Activated CD8-positive, alpha-beta memory T cell treated with anti-CD3 and anti-CD28 coated beads for 48 hours (primary cell): ENCODE measurements at places on chromosomes 2 and 18.

DNA sequence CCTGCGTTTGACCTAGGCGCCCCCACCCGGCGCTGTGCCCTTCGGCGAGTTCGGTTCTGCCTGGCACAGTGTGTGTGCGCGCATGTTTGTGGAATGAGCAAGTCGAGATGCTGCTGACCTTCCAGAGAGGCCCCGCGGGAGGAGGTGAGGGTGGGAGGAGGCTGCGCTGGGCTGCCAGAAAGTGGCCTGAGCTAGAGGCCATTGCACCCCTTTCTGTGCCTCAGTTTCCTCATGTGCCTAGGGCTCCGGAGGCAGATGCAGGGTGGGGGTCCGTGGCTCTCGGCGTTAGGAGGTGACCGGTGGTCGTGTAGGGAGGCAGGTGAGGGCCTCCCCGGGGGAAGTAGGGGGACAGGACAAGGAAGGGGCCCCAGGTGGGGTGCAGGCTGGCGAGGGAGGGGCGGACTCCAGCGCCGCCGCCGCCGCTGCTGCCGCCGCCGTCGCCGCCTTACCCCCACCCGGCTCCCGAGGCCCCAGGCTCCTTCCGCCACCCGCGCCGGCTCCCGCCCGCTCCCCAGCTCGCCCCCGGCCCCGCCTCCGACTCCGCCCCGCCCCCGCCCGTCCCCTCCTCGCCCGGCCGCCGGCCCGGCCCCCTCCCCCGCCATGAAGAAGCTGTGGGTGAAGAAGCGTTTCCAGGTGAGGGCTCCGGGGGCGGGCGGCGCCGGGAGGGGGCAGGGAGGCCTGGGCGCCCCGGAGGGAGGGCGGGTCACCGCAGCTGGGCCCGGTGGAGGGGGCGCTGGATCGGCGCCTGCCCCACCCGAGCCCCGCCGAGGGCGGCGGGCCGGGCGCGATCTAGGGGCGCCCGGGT is 7.0 kb downstream of the SPEG start:
- no peak for DNase-seq

GRCh38 chr18:9737472-9738121 is 29.5 kb downstream of the RAB31 start:
- no peak for DNase-seq

GRCh38 chr2:3741867-3742602 is 38.7 kb downstream of the DCDC2C start:
- DNase-seq = no peak

- DNase-seq = no peak
These were observed at the start of gene CNTNAP5 for GRCh38 chr2:124025171-124025580. TSS of gene CNTNAP5 (plus strand) at chr2:124025287. CDS start at chr2:124025651, 364 bp downstream.

- DNase-seq = no peak
These were observed 28.0 kb downstream of the UBE2E3 start for GRCh38 chr2:181008407-181008806.

DNA sequence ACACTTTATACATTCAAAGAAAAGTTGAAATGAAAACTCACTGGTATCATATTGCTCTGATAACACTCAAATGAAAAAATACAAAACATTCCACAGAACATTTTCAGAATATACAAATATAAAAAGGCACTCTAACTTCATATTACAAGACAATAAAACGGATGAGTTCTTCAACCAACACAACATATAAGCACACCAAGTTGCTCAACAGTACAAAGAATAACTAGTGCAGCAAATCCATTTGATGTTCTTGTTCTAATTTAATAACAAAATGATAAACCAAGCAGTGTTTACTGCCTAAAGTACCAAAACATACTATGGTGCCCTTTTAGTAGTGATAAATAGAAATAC is 60.8 kb upstream of the PGAP1 start:
- no peak for DNase-seq

DNA sequence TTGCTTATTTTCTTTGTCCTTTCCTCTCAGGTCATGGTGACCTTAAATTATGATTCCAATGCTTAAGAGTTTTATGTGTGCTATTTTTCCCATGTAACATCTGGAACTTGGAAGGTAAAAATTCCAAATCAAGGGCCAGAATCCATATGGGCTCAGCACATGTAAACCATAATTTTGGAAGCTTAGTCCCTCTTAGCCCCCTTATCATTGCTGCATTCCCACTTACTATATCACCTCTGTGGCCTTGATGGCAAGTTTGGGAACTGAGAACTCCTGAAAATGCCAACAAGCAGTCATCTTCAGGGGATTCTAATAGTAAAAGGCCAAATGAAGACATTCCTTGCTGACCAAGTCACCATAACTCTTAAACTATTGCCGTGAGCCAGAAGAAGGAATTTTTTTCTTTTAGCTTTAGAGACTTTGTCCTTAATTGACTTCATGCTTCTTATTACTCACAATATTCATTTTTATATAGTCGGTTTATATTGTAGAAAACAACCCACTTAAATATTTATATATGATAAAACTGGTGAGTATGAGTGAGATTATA is 251.4 kb downstream of the SLC8A1 start:
- DNase-seq = no peak

GRCh38 chr2:64857581-64858471 is 131.4 kb upstream of the SLC1A4 start:
- no peak for DNase-seq

- DNase-seq = no peak
These were observed 65.6 kb downstream of the EMX1 start for GRCh38 chr2:72982781-72983499.

GRCh38 chr2:27306136-27306535 is 2.1 kb downstream of the UCN start:
- no peak for DNase-seq

DNA sequence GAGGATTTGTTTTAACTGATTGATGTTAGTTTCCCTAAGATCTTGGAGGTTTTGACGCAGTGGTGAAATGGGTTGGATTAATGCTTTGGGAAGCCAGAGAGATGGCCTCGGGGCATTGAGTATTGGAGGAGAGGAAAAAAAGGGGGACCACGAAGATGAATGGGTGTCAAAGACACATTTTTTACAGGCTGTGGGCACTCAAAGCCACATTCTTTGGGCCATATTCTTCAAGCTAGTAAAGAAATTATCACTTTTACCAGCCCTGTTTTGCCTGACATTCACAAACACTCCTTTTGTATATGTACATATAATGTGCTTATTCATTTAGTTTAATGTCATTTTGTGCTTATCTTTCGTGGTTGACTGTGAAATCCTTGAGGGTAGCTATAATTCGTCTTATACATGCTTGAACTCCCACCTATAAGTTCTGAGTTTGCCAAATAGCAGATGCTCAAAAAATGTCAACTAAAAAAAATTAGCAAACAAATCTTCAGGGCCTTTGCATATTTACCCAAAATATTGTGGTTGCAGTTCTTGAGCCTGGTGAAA is 146.3 kb downstream of the ARL6IP6 start:
- no peak for DNase-seq

- DNase-seq = no peak
These were observed 901 bp downstream of the SPOPL start for GRCh38 chr2:138502255-138503086.

DNA sequence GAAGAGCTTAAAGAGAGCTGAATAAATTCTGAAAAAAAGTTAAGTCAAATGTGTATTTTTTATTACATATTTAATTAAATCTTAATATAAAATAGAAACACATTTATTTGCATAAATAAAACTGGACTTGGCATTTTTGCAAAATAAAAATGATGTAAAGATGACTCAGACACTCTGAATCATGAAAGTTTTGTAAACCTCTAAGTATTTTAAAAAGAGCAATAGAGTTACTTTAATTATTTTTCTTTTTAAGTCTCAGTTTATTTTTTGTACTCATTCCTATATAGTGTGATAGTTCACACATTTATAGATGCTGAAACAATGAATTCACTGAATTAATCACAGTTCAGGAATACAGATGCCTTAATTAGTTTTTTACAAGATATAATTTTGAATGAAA is 109.9 kb upstream of the DTNA start:
- DNase-seq = no peak

DNA sequence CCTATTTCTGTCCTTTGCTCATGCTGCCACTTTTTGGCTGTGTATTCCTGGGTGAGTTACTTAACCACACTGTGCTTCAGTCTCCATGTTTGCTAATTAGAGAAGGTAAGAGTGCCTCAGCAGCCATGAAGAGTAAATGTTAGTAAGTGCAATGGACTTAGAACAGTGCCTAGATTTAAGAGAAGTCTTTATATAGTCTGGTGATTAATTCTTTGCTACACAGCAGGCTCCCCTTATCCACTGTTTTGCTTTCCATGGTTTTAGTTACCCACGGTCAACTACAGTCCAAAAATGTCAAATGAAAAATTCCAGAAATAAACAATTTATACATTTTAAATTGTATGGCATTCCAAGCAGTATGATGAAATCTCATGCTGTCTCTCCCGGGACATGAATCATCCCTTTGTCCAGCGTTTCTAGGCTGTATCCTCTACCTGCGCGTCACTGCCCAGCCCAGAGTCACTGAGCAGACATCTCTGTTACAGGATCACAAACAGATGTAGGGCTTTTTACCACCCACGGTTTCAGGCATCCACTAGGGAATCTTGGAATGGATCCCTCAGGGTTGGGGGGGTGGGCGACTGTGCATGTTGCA is 91.0 kb downstream of the CTIF start:
- DNase-seq = no peak

GRCh38 chr2:122652670-122653069 is 897.2 kb downstream of the TSN start:
- DNase-seq = no peak

DNA sequence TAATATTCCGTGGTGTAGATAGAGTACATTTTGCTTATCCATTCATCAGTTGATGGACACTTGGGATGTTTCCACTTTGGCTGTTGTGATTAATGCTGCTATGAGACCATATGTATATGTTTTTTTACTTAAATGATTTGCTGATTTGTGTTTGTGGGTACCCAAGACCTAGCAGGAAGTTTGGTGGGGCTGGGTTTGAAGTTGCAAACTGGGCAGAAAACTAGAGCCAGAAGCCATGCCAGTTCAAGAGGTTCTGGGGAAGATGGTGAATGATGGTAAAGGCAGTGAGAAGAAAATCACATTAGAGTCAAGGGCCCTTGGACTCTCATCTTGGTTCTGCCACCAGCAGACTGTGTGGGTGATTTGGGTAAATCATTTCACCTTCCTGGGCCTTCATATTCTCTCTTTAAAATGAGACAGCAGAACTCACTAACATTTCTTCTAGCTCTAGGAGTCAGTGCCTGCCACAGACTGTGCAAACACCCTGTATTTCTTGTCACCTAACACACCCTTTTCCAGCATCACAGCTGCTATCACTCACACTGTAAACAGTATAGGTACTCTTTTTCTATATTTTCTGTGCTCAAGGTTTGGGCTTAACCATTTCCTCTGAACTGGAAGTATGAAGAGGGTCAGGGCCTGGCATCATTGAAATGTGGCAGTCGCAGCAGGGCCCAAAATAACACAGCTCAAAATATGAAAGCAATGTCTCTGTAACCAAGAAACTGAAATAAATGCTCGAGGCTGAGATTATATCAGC is 8.4 kb upstream of the CTLA4 start:
- DNase-seq = no peak

DNA sequence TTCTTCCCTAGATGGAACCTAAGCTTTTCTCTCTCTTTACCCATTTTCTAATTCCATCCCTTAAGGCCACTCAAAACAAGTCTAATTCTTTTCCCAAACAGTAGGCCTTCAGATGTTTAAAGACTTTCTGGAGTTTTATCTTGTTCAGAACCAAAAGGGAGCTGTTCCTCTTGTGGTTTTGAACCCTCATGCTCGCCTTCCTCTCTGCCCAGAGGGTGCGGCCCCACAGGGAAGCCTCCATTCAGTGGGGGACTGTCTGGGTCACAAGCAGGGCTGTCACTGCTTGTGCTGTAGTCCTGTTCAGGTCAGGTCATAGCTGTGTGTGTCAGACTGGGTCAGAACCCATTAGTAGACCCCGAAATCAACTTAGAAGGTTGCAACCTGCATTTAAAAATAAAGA is 56.5 kb downstream of the TET3 start:
- DNase-seq = no peak

- DNase-seq = no peak
These were observed 729 bp upstream of the SELENOI start for GRCh38 chr2:26345283-26345544.
